Mesothelial cell of epicardium (in vitro differentiated cells): ENCODE measurements at places on chromosomes 6 and 20.
A peak's percentile ranks its signal among the peaks of the same experiment; 100 is the strongest.

GRCh38 chr6:142884214-142885035 lies 60.6 kb downstream of the HIVEP2 start:
- no peak for DNase-seq

DNA sequence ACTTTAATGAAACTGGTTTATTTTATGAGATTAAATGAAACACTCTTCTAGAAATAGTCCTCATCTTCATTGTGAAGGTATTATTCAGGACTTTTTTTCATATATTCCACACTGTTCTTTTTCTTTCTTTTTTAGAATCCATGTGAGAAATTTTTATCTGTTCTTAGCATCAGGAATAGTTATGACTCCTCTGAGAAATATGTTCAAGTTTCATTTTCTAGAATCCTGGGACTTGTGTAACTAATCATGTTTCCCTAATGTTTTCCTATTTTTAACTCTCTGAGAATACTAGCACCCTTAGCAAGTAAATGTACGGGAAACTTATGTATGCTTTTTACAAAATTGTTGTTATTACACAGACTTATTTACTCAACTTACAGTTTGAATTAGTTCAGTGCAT lies 407.8 kb downstream of the CBLN4 start:
- no peak for DNase-seq

DNA sequence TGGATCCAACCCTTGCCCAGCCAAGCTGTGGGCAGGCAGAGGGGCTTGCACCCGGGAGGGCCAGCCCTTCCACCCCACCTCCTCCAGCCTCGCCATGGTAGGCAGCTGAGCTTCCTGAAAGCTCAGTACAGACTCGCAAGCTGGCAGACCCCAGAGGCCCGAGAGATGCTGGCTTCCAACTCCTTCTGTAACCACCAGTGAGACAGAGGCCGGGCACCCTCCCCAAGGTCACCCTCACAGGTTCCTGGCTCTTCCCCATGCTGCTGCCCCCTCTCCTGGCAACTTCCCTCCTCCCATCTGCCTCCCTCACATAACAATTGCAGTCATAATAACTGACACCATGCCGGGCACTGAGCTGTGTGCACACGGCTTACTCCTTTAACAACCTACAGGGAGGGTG lies 26.2 kb upstream of the NOL4L start:
- DNase-seq: no peak

GRCh38 chr6:47134476-47135189 lies 92.5 kb upstream of the ADGRF1 start:
- DNase-seq: no peak

DNA sequence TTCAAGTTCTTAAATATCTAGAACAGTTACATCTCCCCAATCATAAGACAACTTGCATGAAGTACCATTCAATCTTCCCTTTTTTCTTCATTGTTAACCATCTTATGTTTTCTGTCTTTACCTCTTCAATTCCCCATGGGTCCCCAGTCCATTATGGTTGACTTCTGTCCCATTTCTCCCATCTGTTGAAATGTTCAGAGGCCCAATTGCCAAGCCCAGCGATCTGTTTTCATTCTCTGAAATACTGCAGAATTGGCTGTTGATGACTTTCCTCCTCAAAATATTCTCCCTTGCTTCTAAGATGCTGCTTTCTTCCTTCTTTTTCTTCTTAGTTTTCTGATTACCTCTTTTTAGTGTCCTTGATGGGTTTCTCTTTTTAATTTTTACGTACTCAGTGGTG lies 26.0 kb downstream of the DSTN start:
- DNase-seq: no peak

GRCh38 chr20:63471981-63472831 lies at the start of gene KCNQ2:
TSS of gene KCNQ2 (minus strand) at chr20:63472655. CDS start at chr20:63472463, 192 bp downstream.
- DNase-seq: no peak

DNA sequence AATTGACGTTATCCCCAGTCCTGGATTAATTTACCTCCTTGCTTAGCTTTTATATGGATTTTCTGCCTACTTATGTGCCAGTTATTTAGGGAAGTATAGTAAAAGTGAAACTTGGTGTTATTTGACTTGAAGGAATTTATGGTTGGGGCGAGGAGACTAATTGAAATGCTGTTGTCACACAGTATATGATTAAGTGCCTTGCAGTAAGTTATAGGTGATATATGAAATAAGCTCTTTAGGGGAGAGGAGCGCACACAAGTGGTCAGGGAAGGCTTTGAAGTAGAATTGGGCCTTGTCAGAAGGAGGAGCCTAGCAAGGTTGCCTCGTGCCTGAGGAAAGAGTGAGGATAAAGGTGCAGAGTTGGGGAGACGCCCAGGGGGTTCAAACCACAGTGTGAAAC lies 20.5 kb downstream of the NCOA7 start:
- no peak for DNase-seq

- peak; percentile 54 for DNase-seq
These were observed 348 bp upstream of the AFDN start for GRCh38 chr6:167826230-167826895.

DNA sequence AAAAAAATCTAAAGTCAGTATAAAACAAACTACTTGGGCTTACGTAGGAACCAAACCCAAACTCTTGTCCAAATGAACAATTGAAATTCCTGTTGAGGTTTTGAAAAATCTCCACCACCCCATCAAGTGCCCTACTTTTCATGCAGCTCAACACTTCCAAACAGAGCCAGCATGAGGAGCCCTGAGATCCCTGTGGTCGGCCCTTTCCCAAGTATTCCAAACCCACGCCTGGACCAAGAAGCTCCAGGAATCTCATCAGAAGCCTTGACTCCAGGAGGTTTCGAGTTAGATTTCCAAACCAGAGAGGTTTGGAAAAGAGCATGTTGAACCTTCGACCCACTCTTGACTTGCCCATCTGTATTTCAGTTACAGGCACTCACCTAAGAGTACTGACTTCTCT lies 179.3 kb downstream of the MTFR2 start:
- no peak for DNase-seq

DNA sequence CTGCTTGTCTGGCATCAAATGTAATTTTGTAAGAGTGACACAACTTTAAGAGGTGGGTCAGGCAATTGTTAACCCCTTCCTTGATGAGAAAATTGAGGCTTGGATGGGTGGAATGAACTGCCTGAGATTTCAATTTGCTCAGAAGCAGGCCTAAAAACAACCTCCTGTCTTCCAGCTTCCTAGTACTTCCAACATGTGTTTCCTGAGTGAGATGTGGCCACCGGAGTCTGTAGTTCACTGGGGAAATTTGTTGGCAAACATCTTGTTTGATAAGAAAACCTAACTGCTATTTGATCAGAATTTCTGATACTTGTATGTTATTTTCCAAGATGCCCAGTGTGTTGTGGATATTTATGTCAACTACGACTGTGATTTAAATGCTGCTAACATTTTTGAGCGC lies 51.3 kb downstream of the ARFGEF2 start:
- no peak for DNase-seq

- DNase-seq: no peak
These were observed 6.3 kb downstream of the RAET1L start for GRCh38 chr6:150018846-150019580.

DNA sequence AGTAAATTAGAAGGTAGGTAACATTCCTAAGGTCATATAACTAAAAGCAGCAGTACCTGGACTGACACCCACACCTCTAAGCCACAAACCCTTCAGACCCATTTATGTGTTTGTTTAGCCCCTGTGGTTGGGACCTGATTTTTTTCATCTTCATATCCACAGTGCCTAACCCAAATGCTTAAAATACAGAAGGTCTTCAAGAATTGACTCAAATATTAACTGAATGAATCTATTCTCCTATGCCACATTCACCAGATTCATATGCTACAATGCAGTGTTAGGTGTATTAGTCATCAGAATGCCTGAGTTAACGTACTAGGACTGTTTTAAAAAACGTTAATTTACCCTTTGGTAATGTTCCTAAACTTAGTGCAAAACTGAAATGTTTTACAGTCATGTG lies 124.8 kb downstream of the AHI1 start:
- no peak for DNase-seq

DNA sequence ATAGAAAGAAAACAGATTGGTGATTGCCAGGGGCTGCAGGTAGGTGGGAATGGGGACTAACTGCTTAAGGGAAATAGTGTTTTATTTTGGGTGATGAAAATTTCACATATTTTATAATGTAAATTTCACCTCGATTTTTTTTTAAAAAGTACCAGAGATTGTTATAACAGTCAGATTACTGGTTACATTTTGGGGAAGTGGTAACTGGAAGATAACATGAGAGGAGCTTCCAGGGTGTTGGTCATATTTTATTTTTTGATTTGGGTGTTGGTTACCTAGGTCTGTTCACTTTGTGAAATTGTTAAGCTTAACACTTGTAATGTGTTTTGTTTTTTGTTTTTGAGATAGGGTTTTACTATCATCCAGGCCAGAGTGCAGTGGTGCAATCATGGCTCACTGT lies 17.2 kb upstream of the CRIP3 start:
- no peak for DNase-seq

GRCh38 chr6:28816909-28817807 lies 106.6 kb downstream of the TRIM27 start:
- DNase-seq: no peak

DNA sequence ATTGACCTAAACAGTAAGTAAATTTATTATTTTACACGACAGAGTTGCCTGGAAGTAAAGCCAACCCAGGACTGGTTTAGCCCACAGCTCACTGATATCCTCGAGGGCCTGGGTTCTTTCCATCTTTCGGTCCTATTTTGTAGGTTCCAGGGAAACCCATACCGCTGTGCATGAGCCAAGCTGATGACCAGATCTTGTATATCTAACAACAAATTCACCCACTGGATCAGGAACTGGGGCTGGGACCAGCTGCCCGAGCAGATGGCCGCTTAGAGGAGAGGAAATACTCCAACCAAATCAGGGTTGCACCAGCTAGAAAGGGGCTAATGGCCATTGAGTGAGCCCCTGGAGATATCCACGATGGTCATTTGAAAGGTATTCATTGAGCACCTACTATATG lies 139.2 kb downstream of the BACH2 start:
- DNase-seq: no peak

- DNase-seq: no peak
These were observed 30.7 kb downstream of the FGD2 start for GRCh38 chr6:37036146-37036545.

GRCh38 chr6:110340392-110340965 lies 17.7 kb downstream of the METTL24 start:
- no peak for DNase-seq

DNA sequence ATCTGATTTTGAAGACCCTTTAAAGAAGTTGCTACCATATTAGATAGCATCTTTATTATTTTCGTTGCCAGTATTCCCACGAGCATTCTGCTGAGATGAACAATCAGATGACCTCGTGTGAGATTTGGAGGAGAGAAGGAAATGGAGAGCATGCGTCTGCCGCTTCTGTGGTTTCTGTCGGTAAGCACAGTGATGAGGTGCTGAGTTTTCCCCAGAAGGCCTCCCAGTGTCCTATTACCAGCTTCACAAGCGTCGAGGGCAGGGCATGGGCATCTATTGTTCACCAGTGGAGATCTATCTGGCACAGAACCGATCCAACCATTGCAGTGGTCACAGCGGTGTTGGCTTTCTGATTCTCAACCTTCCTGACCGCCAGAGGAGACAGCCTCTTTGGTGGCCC lies 29.4 kb downstream of the TRAF3IP2 start:
- no peak for DNase-seq

- no peak for DNase-seq
These were observed 24.6 kb upstream of the ID4 start for GRCh38 chr6:19812512-19813119.

GRCh38 chr6:136991646-136992045 lies 53.1 kb downstream of the IL20RA start:
- no peak for DNase-seq

DNA sequence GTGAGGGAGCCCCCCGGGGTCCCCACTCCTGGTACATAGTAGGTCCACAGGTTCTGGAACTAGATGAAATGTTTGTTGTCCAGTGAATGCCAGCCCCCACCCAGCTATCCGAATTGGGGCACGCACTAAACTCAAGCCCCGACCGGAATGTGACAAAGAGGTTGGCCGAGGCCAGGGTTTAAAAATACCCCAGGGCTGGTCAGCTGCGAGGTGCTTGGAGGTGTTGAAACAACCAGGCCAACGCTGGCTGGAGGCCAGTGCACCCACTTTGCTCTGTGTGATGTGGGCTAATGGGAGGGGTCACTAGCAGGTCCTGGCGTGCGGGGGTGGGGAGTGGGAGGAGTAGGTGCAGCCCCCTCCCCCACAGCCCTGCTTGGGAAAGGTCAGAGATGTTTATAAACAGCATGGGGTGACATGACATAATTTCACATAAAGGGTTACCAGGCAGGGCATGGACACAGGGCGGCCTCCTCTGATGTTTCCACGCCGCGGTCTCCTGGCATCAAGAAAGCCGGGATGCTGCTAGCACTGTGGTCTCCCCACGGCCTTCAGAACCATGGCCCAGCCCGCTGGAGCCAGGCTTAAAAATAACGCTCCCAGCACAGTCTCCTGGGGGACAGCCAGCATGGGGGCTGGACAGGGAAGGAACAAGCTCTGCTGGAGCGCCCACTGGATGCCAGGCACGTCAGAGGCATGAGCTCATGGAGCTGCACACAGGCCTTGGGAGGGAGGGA lies 111.2 kb upstream of the PTPN1 start:
- DNase-seq: no peak

DNA sequence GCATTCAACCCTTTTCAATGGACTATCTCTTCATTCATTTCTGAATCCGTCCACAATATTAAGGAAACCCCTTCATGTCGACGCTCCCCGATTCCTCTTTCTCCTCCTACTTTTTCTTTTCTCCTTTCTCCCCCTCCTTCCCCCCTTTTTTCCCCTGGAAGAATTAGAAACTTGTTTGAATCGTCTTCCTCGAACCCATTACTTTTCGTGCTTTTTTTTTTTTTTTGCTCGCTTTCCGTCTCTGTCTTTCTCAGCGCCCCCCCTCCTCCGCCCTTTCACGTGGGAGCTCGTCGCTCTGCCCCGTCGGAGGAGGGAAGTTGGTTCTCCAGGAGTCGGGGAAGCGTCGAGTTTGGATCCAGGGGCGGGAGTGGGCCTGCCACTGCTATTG lies 2.3 kb upstream of the NKX2-2 start:
- no peak for DNase-seq

GRCh38 chr6:158754738-158755137 lies 64.4 kb downstream of the EZR start:
- DNase-seq: no peak

- no peak for DNase-seq
These were observed 2.8 kb downstream of the GNMT start for GRCh38 chr6:42963179-42963854.

DNA sequence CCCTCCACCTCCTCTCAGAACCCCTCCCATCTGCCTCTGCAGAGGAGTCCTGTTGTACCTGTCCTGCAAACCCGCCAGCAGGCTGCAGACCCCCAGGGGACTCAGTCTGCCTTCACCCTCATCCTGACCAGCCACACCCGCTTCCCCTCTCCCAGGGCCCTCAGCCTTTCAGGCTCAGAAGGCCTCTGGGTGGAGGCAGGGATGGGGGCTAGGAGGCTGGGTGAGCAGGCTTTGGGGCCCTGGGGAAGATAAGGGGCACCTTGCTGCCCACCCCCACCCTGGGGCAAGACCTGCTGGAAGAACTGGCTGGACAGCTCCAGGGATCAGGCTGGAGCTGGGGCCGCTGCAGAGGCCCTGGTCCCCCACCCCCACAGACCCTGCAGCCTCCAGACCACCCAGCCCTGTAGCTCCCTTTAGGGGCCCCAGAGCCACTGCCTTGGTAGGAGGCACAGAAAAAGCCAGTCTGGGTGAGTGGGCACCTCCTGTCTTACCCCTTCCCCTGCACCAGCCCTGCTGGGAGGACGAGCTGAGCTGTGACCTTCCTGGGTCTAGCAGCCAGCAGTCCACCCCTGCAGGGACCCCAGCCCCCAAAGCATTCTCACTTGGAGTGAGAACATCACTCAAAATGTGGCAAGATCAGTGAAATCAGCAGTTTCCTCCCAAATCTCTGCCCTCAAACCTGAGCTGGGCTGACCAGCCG lies 5.2 kb downstream of the TEAD3 start:
- DNase-seq: no peak
